ENCODE measurements at places on chromosomes 1 and 21.

DNA sequence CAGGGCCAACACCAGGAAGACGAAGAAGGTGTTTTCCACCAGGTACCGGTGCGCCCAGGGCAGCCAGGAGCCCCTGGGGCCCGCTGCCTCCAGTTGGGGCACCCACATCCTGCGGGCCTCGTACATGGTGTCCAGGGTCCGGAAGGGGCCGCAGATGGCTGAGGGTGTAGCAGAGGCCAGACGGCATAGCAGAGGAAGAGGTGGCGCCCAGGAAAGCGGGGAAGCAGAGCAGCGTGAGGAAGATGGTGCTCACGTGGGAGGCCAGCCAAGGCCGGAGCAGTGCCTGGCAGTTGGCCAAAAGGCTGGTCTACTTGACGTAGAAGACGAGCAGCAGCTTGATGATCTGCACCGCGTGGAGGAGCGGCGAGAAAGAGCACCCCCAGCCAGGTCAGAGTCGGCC, 40.4 kb downstream of the ZNF691 start:
- no peak for DNase-seq

- DNase-seq, result no peak
Measured at GRCh38 chr1:114423455-114423854, 87.5 kb downstream of the TRIM33 start.

DNA sequence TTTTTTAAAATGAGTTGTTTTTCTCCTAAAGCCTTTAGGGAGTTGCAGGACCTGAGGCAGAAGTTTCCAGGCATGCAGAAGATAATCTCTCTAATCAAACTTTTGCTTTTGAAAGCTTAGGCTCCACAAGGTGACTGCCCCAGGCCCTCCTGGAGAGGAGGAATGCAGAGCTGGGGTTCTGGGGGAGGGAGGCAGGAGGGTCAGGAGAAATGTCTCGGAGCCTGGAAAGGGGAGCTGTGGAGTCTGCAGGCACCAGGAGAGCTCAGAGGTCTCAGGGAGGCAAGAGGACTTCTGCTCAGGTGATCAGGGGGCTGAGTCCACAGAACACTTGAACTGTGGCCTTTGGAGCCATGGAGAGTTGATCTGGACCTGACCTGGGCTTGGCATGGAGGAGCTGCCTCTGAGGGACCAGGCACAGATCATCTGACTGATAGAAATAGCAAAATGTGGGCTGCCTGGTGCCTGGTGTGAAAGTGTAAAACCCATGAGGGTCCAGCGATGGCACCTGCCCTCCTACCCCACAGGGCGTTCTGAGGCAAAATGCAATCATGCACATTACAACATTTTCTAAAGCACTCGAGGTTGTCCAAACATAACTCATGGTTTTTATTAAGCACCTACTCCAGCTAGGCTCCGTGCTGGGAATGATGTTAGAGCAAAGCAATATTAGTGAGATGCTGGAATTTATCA, 10.0 kb upstream of the ABCG1 start:
- no peak for DNase-seq

- no peak for DNase-seq
Measured at GRCh38 chr1:32946413-32946812, 18.2 kb downstream of the RNF19B start.

DNA sequence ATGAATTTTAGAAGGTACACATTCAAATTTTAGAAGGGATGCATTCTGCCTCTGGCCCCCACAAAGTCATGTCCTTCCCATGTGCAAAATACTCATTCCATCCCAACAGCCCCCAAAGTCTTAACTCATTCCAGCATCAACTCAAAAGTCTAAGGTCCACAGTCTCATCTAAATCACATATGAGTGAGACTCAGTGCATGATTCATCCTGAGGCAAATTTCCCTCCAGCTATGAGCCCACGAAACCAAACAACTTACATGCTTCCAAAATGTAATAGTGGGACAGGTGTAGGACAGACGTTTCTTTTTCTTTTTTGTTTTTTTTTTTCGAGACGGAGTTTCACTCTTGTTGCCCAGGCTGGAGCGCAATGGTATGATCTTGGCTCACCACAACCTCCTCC, 12.5 kb upstream of the WNT2B start:
- DNase-seq, result no peak

DNA sequence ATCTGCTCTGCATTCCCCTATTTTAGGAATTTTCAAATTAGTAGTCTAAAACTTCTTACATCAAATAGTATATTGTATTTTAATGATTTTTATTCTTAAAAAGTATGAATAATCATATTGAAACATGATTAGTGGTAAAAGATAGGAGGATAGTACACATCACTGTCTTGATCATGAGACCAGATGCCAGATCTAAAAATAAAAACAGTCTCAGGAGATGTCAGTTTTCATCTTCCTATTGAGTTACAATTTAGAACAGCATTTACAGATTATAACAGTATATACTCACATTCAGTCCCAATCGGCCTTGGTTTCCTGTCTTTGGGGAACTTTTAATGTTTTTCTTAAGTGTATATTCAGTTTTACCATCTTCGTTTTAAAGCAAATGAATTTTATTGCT, 95.9 kb downstream of the USP25 start:
- no peak for DNase-seq

GRCh38 chr1:67809887-67810286, 23.4 kb downstream of the GNG12 start:
- DNase-seq, result no peak

GRCh38 chr21:45401054-45401518, 3.9 kb upstream of the COL18A1 start:
- no peak for DNase-seq

DNA sequence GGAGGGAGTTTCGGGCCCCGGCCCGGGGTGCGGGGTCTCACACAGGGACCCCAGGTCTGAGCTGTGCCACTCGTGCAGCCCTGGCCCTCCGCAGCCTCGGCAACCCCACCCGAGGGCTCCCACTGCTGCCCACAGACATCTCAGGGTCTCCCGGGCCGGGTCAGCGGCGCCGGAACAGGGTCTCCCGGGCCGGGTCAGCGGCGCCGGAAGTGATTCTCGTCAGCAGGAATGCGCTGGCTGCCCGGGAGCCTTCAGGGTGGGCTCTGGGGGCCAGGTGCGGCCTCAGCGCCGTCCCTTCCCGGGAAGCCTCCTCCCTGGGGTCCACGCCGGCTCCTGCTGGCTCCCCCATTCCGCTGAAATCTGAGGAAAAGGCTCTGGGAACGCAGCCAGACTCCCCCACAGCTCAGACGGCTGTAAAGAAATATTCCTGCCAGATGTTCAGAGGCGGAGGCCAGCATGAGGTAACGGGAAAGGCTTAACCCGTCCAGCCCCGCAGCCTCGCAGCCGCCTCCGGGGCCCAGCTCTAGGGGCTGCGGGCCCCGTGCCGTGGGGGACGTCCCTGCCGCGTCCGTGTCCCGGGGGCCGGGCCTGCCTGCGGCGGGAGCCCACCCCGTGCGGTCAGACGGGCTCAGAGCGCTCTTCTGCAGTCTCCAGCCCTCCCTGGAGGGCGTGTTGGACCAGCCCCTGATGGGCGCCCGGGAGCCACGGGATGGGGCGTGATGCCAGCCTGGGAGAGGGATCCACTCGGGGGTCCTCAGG, 8.7 kb upstream of the COL6A1 start:
- peak; percentile 94 for DNase-seq

DNA sequence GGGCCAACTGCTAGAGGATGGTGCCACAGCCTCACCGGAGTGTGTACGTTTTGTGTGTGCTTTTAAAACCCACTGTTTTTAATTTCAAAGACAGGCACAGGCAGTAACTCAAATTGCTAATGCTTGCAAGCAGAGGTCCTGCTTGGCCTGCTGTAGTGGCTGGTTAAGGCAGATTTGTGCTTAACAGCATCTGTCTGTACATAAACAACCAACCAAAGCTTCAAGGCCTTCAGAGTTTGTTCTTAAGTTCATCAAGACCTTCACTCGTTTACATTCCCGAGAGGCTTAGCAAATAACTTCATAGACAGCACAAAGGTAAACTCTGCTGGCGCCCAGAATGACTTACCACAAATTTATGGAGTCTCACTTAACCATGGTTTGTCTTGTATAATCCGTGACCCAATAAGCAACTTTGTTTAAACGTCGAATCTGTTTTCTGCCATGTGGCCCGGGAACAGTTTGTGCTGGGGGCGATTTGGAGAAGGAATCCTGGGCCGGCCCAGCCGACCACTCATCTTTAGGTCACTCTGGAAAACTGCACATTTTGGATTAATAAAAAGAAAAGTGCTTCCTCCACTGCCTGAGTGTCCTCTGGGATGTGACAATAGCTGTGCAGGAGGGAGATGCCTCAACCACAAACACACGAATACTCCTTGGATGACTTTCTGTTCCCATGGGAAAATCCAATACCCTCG, 58.1 kb downstream of the CAPZB start:
- DNase-seq, result peak; percentile 69

DNA sequence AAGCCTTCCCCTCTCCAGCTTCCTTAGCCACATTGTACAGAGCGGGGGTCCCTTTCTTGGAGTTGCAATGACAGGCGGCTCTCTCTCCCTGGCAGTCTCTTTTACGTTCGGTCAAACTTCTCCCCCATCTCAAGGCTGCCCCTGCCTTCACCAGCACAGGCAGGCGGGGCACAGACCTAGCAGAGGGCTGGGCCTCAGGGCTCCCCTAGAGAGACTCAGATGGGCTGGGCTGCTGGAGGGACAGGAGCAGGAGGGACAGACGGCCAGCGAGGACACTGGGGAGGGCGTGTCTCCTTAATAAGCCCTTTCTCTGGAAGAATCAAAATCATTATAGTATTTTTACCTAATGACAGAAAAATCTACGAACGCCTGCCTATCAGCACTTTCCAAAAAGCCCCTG, 79.6 kb downstream of the CASZ1 start:
- DNase-seq, result no peak

- DNase-seq, result peak; percentile 51
Measured at GRCh38 chr1:31811605-31812004, 4.2 kb downstream of the SPOCD1 start.

GRCh38 chr1:30111431-30111830, 612.0 kb downstream of the MATN1 start:
- no peak for DNase-seq

GRCh38 chr1:3415260-3416090, 39.0 kb upstream of the ARHGEF16 start:
- DNase-seq, result no peak

DNA sequence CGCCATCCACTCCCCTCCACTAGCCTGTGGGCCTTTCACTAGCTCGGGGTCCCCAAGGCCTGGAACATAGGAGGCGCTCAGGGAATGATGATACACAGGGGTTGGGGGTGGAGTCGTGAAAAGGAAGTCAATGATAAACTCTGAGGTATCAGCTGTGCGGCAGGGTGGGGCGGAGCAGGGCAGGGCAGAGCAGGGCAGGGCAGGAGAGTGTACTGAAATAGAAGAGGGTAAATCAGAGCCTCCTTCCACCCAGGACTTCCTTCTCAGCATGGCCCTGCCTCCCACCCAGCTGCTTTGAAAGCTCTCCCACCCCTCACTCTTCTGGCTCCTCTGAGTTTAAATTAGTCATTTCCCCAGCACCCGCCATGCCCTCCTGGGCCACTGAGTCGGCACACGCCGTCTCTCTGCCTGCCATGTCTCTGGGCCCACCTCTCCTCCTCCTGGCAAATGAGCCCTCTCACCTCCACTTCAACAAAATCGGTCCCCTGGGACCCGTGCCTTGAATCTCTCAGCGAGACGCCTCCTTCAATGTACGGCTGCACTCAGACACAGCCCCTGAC, 16.9 kb downstream of the CAPZB start:
- no peak for DNase-seq

GRCh38 chr1:91057784-91058183, 35.9 kb upstream of the ZNF644 start:
- no peak for DNase-seq

GRCh38 chr1:24708938-24709337, 36.3 kb upstream of the CLIC4 start:
- DNase-seq, result no peak

DNA sequence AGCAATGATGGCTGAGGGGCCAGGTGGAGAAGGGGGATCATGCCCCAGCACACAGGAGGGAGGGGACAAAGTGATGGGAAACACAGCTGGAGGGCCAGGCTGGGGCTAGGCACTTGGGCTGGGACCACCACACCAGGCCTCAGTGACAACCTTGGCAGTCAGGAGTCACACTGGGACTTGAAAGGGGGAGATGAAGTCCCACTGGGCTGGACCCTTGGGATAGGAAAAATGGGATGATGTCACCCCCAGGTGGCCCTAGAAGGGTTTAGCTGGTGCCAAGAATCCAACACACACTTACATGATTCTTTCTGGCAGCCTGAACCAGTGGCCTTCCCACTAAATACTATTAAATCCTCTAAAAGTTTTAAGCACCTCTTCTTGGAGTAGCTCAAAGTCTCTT, 17.1 kb downstream of the ZBTB17 start:
- DNase-seq, result no peak

DNA sequence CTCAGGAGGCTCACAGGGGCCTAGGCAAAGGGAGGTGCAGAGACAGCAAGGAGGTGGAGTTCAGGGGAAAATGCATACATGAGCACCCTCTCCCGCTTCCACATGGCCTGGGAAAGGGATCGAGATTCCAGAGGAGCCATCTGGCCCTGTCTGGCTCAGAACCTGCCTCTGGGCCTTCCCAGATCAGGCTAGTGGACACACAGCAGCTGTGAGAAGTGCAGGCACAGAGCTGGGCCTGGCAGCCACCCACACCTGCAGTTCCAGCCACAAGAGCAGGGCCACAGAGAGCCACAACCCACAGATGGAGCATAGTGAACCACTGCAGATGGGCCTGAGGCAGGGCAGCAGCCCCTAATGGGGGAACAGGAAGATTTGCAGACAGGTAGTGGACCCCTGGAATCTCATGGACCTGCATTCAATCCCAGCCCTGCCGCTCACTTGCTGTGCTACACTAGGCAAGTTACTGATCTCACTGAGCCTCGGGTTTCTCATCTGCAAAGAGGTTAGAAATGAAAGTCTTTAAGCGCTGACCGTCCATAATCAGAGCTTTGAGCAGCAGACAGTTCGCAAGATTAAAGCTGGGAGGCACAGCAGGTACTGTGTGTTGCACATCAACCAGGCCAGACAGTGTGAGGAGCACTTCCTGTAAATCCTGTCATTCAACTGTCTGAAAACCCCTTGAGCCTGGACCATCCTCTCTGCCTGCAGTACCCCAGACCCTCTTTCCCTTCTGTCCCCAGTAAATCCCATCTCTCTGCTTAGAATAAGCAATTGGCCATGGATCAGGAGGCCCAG, 58.0 kb downstream of the MATN1 start:
- DNase-seq, result peak; percentile 61

DNA sequence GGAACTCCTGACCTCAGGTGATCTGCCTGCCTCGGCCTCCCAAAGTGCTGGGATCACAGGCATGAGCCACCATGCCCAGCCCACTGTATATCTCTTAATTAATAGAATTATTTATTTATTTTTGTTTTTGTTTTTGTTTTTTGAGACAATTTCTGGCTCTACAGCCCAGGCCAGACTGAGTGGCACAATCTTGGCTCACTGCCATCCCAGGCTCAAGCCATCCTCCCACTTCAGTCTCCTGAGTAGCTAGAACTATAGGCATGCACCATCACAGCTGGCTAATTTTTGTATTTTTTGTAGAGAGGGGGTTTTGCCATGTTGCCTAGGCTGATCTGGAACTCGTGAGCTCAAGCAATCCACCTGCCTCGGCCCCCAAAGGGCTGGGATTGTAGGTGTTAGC, 15.7 kb upstream of the WDTC1 start:
- no peak for DNase-seq

- DNase-seq, result no peak
Measured at GRCh38 chr1:8663090-8663802, 154.2 kb downstream of the RERE start.

GRCh38 chr1:243264717-243265116, 8.9 kb downstream of the SDCCAG8 start:
- DNase-seq, result no peak

GRCh38 chr1:27346991-27347624, 5.3 kb downstream of the SYTL1 start:
- DNase-seq, result peak; percentile 79

All from posterior vena cava (tissue), 2 donors.